ENCODE measurements at places on chromosomes 7 and 10. TPM values are rescaled to one million over a fixed set of nuclear protein-coding genes. Genes with fewer than 3 reads are reported as not detected.

CHRM2 gene
- 8.4 TPM for total RNA-seq

CYP2C9 gene
- not detected for total RNA-seq

MYH16 gene
- total RNA-seq = not detected

CTNNA3 gene
- not detected for total RNA-seq

ELN gene
- 1.7 TPM for total RNA-seq

STAG3 gene
- total RNA-seq = 0.35 TPM

SORCS1 gene
- total RNA-seq = not detected

AIFM2 gene
- total RNA-seq = 8.2 TPM

FAM24B gene
- total RNA-seq = 4.0 TPM

SMO gene
- 9.7 TPM for total RNA-seq

LHFPL3 gene
- not detected for total RNA-seq

SEC61A2 gene
- total RNA-seq = 6.3 TPM

NPFFR1 gene
- total RNA-seq = not detected

SYT15B gene
- total RNA-seq = not detected

GJD4 gene
- total RNA-seq = not detected

TMEM213 gene
- total RNA-seq = not detected

SPDYE1 gene
- total RNA-seq = not detected

AEBP1 gene
- total RNA-seq = 90.4 TPM

PNLIPRP2 gene
- total RNA-seq = not detected

CDH23 gene
- not detected for total RNA-seq

TEX47 gene
- total RNA-seq = not detected

APBB1IP gene
- not detected for total RNA-seq

CLEC2L gene
- total RNA-seq = not detected

TMEM229A gene
- total RNA-seq = not detected

TMEM106B gene
- 127 TPM for total RNA-seq

CCDC146 gene
- under 0.01 TPM for total RNA-seq

TMEM168 gene
- 9.8 TPM for total RNA-seq

VPS37D gene
- 3.7 TPM for total RNA-seq

ZNF804B gene
- total RNA-seq = not detected

DTX2 gene
- 9.5 TPM for total RNA-seq

NXPH1 gene
- total RNA-seq = not detected

FGFR2 gene
- not detected for total RNA-seq

CYP3A4 gene
- not detected for total RNA-seq

GIMAP4 gene
- total RNA-seq = not detected

FAM25A gene
- not detected for total RNA-seq

IGFBP3 gene
- total RNA-seq = 15.6 TPM

GRID2IP gene
- total RNA-seq = not detected

TBX20 gene
- total RNA-seq = not detected

HOXA10 gene
- 24.8 TPM for total RNA-seq

MXI1 gene
- 2.7 TPM for total RNA-seq

PODXL gene
- 5.3 TPM for total RNA-seq

MMP21 gene
- total RNA-seq = not detected

OR6B1 gene
- total RNA-seq = not detected

GPRIN2 gene
- total RNA-seq = not detected

CDC123 gene
- 120 TPM for total RNA-seq

KMT2E gene
- 22.5 TPM for total RNA-seq

CALML3 gene
- not detected for total RNA-seq

TBXAS1 gene
- total RNA-seq = 11.5 TPM

NHLRC2 gene
- total RNA-seq = 4.9 TPM

BMPER gene
- 0.35 TPM for total RNA-seq

HABP2 gene
- total RNA-seq = not detected

ZP3 gene
- 0.29 TPM for total RNA-seq

GPR146 gene
- total RNA-seq = not detected

TFPI2 gene
- total RNA-seq = 763 TPM

WIPF3 gene
- not detected for total RNA-seq

CPED1 gene
- total RNA-seq = 72.0 TPM
